ENCODE measurements at places on chromosomes 2 and 18.

DNA sequence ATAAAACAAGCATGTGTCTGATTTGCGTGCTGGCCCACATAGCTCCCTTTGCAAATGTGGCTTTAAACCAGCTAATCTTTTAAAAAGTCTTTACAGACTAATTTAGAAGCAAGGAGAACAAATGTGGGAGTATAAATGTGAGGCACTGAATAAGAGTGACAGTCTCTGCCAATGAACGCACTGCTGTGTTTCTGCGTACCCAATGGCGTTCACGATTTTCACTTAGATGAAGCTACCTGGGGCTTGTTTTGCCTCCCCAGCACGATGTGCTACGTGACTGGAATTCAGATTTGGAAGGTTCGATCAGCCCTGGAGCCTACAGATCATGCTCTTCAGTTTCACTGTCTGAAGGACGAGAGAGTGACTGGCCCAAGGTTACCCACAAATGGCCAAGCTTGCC, 10.8 kb upstream of the CRACDL start:
- DNase-seq, result no peak

DNA sequence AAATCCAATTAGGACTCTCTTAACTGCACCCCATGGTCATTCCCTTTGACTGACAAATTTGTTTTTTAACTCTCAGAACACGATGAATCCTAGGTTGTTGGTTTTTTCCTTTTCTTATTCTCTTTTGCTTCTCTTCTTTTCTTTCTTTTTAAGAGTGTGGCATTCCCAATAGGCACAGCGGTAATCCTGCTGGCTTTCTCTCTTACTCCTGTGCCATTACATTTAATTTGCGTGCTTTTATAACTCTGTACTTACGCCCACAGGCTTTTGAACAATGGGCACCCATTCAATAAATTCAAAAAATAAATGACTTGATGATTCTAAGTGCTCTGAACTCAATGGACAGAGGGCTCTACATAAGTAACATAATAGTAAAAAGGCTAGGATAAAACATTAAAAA, 189.0 kb upstream of the SMAD7 start:
- DNase-seq, result no peak

DNA sequence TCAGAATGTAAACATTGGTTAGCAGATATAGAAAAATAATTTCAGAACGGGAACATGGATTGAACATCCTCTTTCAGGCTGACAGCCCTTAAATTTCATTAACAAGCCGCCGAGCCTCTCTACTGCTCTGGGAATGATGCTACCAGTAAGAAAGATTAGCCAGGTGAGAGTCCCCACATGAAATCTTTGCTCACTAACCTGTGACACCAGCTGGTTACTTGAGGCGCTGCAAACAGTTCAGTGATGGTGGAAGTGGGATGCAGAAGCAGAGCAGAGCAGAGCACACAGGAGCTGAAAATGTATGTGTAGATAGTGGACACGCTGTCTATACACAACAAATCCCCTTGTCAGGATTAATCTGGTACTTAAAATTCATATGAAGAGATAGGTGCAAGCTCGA, 721.1 kb downstream of the DPP10 start:
- DNase-seq, result no peak

DNA sequence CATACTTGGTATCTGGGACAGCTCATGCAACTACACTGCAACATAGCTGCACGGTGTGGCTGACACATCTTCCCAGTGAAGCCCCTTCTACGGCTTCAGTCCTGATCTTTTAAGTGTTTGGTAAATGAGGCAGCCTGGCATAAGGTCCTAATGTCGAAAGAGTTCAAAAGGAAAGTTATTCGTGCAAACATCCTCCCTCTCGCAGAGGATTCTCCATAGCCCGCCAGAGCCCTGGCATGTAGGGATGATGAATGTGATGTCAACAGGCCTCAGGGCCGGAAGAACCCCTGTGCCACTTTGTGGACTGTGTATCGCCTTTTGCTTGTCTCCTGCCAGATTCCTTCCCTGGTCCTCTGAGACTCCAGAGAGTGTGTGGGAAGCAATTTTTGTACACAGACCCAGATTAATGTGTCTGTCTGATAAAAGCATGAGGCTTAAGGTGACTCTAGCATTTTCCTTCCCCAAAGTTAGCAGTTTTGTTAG, 88.5 kb downstream of the SOCS6 start:
- DNase-seq, result no peak

DNA sequence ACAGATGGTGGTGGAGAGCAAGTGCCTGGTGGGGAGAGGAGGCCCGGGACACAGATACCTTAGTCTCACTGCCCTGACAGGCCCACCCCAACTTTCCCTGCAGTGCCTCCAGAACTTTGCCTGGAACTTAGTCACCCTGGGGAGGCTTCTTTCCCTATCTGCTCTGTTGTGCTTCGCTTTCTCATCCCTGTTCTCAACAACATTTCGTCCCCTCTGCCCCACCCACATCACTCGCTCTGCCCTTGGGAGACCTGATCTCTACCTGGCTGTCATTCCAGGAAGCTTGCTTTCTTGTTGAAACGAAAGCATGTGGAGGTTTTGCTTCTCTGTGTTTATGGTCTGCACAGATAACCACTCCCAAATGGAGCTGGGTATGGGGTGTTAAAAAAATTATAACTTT, 93.8 kb downstream of the PRKCE start:
- DNase-seq, result no peak

- no peak for DNase-seq
Measured at GRCh38 chr2:54048117-54048785, 67.2 kb upstream of the ACYP2 start.

DNA sequence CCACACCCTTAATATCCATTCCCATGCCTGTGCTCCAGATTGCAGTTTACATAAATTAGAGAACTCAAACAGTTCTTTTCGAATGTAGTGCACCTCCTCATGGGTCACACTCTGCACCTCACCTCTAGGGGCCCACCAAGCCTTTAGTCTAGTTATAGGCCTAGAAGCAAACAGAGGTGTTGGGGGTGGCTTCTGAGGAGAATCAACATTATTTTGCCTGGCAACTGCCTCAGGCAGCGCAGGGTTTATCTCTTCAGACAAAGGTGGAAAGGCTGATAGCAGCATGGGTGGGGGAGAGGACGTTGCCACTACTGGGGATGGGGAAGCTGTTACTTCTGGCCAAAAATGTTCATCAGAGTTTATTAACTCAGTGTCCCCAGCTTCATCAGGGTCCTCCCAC, 5.0 kb upstream of the GYPC start:
- DNase-seq, result no peak

GRCh38 chr2:181332044-181332605, 125.1 kb upstream of the ITGA4 start:
- DNase-seq, result no peak

DNA sequence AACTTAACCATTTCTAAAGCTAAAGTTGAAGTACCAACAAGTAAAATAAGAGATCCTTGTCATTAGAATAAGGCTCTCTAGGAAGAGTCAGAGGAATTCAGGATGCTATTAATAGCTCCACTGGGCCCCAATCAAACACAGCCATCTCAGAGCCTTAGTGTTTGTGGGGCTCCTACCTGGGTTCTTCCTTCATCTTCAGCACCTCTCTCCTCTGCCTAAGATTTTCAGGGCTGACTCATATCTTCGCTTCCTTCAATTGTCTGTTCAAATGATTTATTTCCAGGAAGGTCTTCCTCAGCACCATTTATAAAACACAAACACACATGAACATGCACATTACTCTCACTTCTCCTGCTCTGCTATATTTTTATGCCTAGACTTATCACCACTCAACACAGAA, 119.5 kb downstream of the COL6A3 start:
- no peak for DNase-seq

GRCh38 chr2:44771522-44771921, 170.0 kb upstream of the SIX3 start:
- no peak for DNase-seq

DNA sequence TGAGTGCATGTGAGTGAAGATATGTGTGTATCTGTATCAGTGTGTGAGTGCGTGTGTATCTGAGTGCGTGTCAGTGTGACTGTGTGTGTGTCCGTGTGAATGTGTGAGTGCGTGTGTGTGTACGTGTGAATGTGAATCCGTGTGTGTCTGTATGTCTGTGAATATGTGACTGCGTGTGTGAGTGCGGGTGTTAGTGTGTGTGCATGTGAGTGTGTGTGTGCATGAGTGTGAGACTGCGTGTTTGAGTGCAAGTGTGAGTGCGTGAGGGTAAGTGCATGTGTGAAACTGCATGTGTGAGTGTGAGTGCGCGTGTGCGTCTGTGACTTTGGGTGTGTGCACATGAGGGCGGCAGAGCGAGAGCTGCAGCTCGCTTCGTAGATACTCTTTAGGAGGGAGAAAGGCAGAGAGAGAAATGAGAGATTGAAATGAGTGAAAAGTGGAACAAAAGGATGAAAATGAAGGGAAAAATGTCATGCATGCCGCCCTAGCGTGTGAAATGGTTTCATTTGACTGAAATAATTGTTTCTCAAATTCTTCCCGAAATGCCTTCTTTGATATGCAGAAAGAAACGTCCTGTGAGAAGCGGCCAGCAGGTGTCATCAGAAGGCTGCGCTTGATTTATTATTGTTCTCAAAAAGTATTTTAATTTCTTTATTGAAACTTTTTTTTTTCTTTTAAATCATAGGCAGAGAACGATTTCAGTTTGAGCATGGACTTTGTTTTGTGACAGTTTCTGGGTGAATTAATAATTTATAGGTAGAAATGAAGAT, 25.6 kb downstream of the ZNF407 start:
- no peak for DNase-seq

DNA sequence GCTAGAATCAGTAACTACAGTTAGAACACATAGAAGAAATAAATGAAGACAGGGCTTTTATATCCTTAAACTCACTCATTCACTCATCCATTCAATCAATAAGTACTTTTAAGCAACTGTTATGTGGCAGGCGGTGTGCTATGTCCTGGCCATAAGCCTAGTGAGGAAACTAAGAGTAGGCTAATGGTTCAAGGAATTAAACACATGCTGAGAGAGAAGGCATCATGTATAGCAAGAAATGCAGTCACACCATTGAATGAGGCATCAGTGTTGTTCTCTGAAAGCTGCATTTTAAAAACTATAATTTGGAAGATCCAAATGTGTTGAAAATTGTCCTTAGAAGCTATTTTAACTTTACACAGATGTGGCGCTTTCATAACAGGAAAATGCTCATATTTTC, 86.5 kb upstream of the DTNA start:
- DNase-seq, result no peak

DNA sequence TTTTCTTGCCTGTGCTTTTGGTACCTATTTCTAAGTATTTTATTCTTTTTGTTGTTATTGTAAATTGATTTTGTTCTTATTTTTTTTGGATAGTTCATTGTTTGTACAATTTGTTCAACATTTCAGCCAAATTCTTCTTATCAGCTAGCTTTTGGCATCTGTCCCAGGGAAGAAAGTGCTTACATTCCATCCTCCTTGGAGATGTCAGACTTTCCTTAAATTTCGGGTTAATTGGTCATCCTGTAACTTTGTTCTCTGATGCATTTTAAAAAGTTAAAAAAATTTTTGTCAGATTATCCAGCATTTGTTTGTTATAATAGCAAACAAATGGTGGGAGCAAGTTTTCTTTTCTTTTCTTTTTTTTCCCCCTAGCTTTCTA, 60.3 kb downstream of the PTH2R start:
- DNase-seq, result no peak

DNA sequence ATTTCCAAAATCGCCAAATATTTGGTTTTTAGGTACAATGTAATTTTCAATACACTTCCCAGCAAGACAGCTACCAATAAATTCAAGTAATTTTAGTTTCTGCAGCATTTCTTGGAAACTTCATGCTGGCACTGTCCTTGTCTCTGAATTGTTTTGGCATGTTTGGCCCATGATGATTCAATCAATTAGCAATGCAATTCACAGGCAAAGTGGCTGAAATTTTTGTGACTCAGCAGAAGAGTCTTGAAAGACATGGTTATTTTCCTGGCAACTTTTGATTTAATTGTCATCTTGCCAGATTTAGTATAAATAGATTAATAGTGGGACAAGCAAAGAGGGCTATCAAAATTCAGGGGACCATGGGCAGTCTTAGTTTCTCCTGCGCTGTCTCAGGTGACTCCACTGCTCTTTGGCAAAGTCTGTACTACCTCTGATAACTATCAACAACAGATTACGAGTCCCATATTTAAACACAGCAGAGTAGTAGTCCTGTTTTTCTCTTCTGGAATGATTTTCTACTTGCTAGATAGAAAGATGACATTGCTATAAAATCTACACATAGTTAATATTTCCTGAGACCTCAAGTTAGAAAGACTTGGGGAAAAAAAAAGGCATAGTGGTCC, 88.9 kb upstream of the CYP26B1 start:
- no peak for DNase-seq

- DNase-seq, result no peak
Measured at GRCh38 chr18:6382963-6383362, 31.7 kb downstream of the L3MBTL4 start.

DNA sequence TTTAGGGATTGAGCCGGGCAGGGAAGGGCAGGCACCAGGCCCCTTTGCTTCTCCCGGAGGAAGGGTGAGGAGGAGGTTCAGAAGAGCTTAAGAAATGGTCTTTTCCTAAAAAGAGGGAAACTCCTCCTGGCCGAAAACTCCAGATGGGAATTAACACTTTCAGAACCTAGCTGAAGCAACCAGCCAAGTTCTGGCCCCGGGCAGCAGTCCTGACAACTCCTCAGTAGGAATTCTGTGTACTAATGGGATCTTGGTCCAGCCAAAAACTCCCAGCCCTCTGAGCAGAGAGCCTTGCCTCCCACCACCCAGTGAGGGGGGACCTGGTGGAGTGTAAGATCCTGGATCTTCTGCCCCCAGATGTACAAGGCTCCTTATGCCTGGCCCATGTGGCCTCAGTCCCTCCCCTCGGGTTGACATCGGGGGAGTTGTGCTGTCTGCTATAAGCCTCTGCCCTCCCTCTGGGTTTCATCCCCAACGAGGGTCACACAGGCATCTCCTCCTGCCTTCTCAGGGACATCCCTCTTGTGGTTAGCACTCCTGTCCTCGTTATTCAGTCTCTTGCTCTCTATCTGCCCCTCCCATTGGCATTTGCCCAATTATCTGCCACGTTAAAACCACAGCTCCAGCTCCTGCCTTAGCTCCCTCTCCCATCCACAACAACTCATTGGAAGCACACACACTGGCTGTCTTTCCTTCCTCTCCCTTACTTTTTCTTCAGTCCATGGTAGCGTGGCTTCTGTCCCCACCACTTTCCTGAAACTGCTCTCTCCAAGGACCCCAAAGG, 184.6 kb downstream of the CYP26B1 start:
- DNase-seq, result no peak

GRCh38 chr18:6323319-6323889, 91.3 kb downstream of the L3MBTL4 start:
- no peak for DNase-seq
